ENCODE measurements at places on chromosomes 16 and 17. TPM values are rescaled to one million over a fixed set of nuclear protein-coding genes. Genes with fewer than 3 reads are reported as not detected.

PTGES3L gene
- total RNA-seq, result 37.3 TPM

DNA sequence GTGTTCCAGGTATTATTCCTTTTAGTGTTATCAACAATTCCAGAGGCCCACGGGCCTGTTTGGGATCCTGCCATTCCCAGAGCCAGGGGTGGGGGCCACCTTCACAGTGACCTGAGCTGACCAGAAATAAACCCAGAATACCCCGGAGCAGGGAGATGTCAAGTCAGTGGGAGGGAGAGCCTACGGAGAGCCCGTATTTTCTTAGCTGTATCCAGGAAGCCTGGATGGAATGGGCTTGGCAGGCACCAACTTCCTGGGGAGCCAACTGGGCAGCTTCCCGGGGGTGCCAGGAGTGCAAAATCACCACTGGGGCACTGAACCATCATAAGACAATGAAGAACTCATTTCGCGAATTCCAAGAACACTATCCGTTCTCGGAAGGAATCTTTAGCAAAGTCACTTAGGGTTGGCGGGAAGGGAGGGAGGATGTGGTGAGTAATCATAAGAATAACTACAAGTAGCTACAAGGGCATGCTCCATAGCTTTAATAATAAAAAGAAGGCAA is 13.2 kb upstream of the MRTFB start:
- no peak for DNase-seq
- no peak overlapping the region for H3K4me3 ChIP-seq
- peak overlapping the region; percentile 29 for H3K27ac ChIP-seq
- no peaks in the 10 kb centered on the region for H3K27me3 ChIP-seq

DNA sequence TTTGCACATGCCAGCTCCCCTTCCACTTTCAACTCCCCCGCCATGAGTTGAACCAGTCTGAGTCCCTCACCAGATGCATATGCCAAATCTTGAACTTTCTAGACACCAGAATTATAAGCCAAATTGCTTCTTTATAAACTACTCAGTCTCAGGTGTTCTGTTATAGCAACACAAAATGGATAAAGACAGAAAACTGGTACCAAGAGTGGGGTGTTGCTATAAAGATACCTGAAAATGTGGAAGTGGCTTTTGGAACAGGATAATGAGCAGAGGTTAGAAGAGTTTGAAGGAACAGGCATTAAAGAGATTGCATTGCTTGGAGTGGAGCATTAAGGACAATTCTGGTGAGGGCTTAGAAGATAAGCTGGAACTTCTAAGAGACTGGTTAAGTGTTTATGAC is 17.2 kb upstream of the CACNG5 start:
- H3K27me3 ChIP-seq, result peaks cover 2% of the 10 kb centered on the region
- H3K4me1 ChIP-seq, result no peaks in the 10 kb centered on the region
- H3K36me3 ChIP-seq, result no peaks in the 10 kb centered on the region
- DNase-seq, result no peak
- H3K4me3 ChIP-seq, result no peak overlapping the region

DNA sequence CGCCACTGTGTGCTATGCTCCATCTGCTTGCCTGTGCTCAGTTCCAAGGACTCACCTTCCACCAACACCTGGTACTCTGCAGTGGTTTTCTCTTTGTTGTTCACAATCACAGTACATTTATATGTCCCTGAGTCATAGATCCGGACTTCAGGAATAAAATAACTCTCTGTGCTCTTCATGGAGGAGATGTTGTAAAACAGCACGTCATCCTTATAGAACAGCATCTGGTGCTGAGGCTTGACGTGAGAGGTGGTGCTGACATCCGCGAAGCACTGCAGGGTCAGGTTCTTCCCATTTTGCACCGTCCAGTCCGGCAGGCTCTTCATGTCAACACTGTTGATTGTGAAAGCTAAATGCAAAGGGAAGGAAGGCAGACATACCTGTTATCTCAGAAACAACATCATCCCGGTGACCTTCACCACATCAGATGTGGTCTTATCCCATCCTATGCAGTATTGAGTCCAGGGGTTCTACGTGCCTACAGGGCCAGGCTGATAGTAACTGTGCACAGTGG is 12.8 kb downstream of the PECAM1 start:
- H3K4me3 ChIP-seq, result no peak overlapping the region
- no peak for DNase-seq
- H3K27ac ChIP-seq, result no peak overlapping the region
- peaks cover 8% of the 10 kb centered on the region for H3K4me1 ChIP-seq

- peak within 1 kb of the TSS; percentile 86 for H3K27ac ChIP-seq
- peak within 1 kb of the TSS; percentile 81 for H3K4me3 ChIP-seq
- peaks cover 17% of the 10 kb centered on the region for H3K4me1 ChIP-seq
- peaks cover 7% of the 10 kb centered on the region for H3K36me3 ChIP-seq
- DNase-seq, result peak; percentile 100
Observed at GRCh38 chr17:44344939-44345453, at the start of gene GRN. GRN (plus strand) TSS chr17:44345302; CDS start chr17:44349165, 3,863 bp downstream.

GRCh38 chr16:15564604-15565339 is 78.2 kb downstream of the MARF1 start:
- no peak overlapping the region for H3K4me3 ChIP-seq
- no peak for DNase-seq
- H3K4me1 ChIP-seq, result peaks cover 16% of the 10 kb centered on the region
- peak overlapping the region; percentile 21 for H3K27ac ChIP-seq

- no peaks in the 10 kb centered on the region for H3K36me3 ChIP-seq
- H3K4me1 ChIP-seq, result peaks cover 5% of the 10 kb centered on the region
- H3K27ac ChIP-seq, result no peak overlapping the region
- no peak overlapping the region for H3K4me3 ChIP-seq
- peaks cover 8% of the 10 kb centered on the region for H3K27me3 ChIP-seq
Observed at GRCh38 chr16:68662035-68662434, 16.9 kb downstream of the CDH3 start.

DNA sequence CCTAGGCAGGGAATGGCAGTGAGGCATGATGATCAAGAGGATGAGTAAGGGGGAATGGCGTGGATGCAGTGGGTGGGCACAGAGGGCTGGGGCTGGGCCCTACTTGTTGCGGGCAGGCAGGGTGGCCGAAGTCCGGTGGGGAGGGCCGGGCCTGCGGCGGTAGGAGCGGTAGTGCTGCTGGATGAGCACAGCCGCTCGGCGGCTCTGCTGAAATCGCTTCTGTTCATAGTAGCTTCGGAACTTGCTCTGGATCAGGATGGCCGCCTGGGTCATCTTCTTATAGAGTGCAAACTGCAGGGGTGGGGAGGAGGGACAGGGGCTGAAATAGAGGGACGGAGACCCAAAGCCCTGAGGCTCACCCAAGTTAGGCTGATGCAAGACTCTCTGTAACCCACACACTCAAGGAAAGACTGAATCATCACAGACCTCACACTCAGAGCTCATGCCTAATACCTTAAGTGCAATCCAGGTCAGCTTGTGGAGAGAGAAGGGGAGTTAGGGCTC is 1.5 kb upstream of the SPAG7 start:
- peaks cover 55% of the 10 kb centered on the region for H3K4me1 ChIP-seq
- H3K27me3 ChIP-seq, result no peaks in the 10 kb centered on the region
- H3K4me3 ChIP-seq, result peak overlapping the region; percentile 88
- DNase-seq, result peak; percentile 59
- H3K36me3 ChIP-seq, result peaks cover 57% of the 10 kb centered on the region
- H3K27ac ChIP-seq, result peak overlapping the region; percentile 100

- DNase-seq, result no peak
- no peaks in the 10 kb centered on the region for H3K36me3 ChIP-seq
- no peak overlapping the region for H3K27ac ChIP-seq
- H3K4me3 ChIP-seq, result no peak overlapping the region
- no peaks in the 10 kb centered on the region for H3K4me1 ChIP-seq
- no peaks in the 10 kb centered on the region for H3K27me3 ChIP-seq
Observed at GRCh38 chr16:22402191-22402590, 27.8 kb upstream of the CDR2 start.
